ENCODE measurements at places on chromosomes 1 and 21. TPM values are rescaled to one million over a fixed set of nuclear protein-coding genes. Genes with fewer than 3 reads are reported as not detected.

The TGFB2 gene
- total RNA-seq = not detected

The KCTD3 gene
- total RNA-seq = 1.8 TPM

The UTS2 gene
- total RNA-seq = not detected

The C1orf87 gene
- not detected for total RNA-seq

The SYNC gene
- not detected for total RNA-seq

The S100A7A gene
- not detected for total RNA-seq

The CFAP74 gene
- total RNA-seq = not detected

The FBXO42 gene
- 21.6 TPM for total RNA-seq

The TMOD4 gene
- total RNA-seq = 6.4 TPM

The CYP2J2 gene
- total RNA-seq = 0.20 TPM

The TMPRSS3 gene
- 1.8 TPM for total RNA-seq

The IRF6 gene
- total RNA-seq = 0.50 TPM

The PDXK gene
- total RNA-seq = 90.8 TPM

The FALEC gene
- total RNA-seq = 0.64 TPM

The PLEKHA6 gene
- 0.89 TPM for total RNA-seq

The RAB3B gene
- 0.06 TPM for total RNA-seq

The BGLAP gene
- total RNA-seq = 7.7 TPM

The SPATA45 gene
- not detected for total RNA-seq

The OR10K2 gene
- total RNA-seq = not detected

The URB2 gene
- total RNA-seq = 8.5 TPM

The KRTAP22-1 gene
- total RNA-seq = not detected

The KANK4 gene
- total RNA-seq = not detected

The RNU1-3 gene
- 3,866 TPM for total RNA-seq

The CTSK gene
- total RNA-seq = 6.6 TPM

The ZNF593 gene
- total RNA-seq = 12.4 TPM

The ERICH3 gene
- total RNA-seq = not detected

The SLC9A1 gene
- 11.4 TPM for total RNA-seq

The KLHL21 gene
- 80.6 TPM for total RNA-seq

The HEYL gene
- total RNA-seq = 0.12 TPM

The ZNF683 gene
- total RNA-seq = not detected

The TPTE gene
- total RNA-seq = not detected

The LY9 gene
- total RNA-seq = 131 TPM

The DENND2C gene
- total RNA-seq = 0.76 TPM

The PEAR1 gene
- 0.32 TPM for total RNA-seq

The PDE4B gene
- total RNA-seq = 33.8 TPM

The OLIG2 gene
- total RNA-seq = not detected

The RGS13 gene
- not detected for total RNA-seq

The GFI1 gene
- 33.2 TPM for total RNA-seq

The LCE1B gene
- total RNA-seq = not detected

The MSH4 gene
- total RNA-seq = 0.87 TPM

The RGS7 gene
- total RNA-seq = not detected

The DCST2 gene
- 4.0 TPM for total RNA-seq

The CTBS gene
- 18.2 TPM for total RNA-seq

The PDC gene
- not detected for total RNA-seq

The SRSF11 gene
- total RNA-seq = 374 TPM

The GGPS1 gene
- 50.3 TPM for total RNA-seq

The TNFRSF1B gene
- 111 TPM for total RNA-seq

The PCAT6 gene
- total RNA-seq = not detected

The LDLRAD1 gene
- not detected for total RNA-seq

The S100A3 gene
- not detected for total RNA-seq

The CAMK1G gene
- total RNA-seq = not detected

The IGSF21 gene
- total RNA-seq = not detected
